Sigmoid colon (tissue), 7 donors: ENCODE measurements at places on chromosomes 12 and 14. TPM values are rescaled to one million over a fixed set of nuclear protein-coding genes. Genes with fewer than 3 reads are reported as not detected.

- DNase-seq, result no peak
These were observed 478.9 kb upstream of the MGAT4C start for GRCh38 chr12:86735072-86735471.

GRCh38 chr12:132188451-132188901 lies 44.2 kb downstream of the NOC4L start:
- DNase-seq, result no peak

DNA sequence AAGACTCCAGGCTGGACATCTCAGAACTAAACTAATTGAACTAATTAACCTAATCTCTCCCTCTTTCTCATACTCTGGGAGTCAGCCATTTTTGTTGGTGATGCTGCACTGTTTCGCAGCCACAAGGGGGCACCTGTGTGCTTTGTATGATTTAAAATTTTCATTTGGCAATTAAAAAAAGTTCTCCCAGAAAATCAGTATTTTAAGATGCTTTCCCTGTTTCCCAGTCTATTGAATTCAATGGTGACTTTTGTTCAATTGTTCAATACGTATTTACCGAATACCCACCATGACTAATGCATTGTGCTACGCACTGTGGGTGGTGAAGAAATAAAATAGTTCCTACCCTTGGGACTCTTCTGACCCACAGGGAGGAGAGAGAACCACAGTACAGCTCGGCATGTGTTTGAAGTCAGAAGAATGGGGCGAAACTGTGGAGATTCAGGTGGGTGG lies 63.7 kb downstream of the ZNF664 start:
- no peak for DNase-seq

- DNase-seq, result no peak
These were observed 3.2 kb downstream of the SUSD6 start for GRCh38 chr14:69614592-69614991.

Gene E2F7
- total RNA-seq, result not detected
